C1 segment of cervical spinal cord (tissue), 14 donors: ENCODE measurements at places on chromosomes 1 and 21.

DNA sequence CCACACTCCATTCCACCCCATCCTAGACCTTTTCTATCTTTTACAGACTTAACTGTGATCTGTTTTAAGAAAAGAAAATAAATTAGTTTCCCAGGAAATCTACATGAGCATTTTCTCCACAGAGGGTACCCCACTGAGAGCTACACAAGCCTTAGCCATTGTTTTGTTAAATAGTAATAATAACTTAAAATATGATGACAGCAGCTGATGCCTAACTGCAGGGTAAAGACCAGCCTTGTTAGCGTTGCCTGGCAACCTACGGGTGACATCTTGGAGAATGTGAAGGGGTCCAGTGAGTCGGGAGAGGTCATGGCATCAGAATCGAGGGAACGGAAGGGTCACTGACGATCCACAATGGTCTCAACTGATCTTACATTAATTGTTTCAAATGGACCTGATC is 233.2 kb upstream of the PBX1 start:
- no peak for DNase-seq

- no peak for DNase-seq
Observed at GRCh38 chr1:236692742-236693141, 6.4 kb downstream of the ACTN2 start.

DNA sequence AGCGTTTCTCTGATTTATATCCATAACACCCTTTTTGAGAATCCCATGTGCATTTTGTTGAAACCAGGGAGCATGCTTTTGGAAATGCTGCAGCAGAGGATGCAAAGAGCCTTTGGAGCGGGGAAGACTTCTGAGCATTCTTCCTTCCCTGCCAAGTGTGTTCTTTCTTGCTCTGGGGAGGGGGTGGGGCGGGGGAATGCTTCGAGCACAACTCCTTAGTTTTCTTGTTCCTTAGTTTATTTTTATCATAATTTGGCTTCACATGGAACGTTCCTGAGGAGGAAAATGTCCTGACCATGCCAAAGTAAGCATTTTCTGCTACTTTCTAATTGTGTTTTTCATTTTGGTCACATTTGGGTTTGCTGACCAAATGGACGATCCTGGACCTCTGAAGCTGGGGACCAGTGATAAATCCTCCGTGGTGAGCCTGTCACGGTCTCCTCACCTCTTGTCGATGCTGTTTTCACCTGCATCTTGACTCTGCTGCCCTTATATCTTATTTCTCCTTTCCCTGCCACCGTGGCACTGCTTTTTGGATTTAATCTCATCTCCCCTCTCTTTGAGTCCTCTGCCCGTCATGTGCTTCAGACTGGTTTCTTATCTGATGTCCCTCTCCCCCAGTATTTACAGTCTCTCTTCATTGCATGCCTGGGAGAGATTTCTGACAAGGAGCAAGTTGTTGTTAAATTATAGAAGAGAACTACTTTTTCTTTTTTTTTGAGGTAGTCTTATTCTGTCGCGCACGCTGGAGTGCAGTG is 2.4 kb downstream of the CTPS1 start:
- DNase-seq = no peak

- no peak for DNase-seq
Observed at GRCh38 chr1:196438329-196438728, 169.9 kb downstream of the KCNT2 start.

GRCh38 chr1:245615001-245615400 is 460.2 kb downstream of the KIF26B start:
- no peak for DNase-seq
